ENCODE measurements at places on chromosomes 5 and 9.

- no peak for DNase-seq
Observed at GRCh38 chr5:171646102-171647042, 139.2 kb upstream of the SMIM23 start.

GRCh38 chr5:34867660-34868059, 28.7 kb downstream of the TTC23L start:
- no peak for DNase-seq

GRCh38 chr9:105393576-105394344, 54.1 kb upstream of the FSD1L start:
- no peak for DNase-seq

GRCh38 chr5:90983148-90983547, 400.0 kb downstream of the ARRDC3 start:
- no peak for DNase-seq

DNA sequence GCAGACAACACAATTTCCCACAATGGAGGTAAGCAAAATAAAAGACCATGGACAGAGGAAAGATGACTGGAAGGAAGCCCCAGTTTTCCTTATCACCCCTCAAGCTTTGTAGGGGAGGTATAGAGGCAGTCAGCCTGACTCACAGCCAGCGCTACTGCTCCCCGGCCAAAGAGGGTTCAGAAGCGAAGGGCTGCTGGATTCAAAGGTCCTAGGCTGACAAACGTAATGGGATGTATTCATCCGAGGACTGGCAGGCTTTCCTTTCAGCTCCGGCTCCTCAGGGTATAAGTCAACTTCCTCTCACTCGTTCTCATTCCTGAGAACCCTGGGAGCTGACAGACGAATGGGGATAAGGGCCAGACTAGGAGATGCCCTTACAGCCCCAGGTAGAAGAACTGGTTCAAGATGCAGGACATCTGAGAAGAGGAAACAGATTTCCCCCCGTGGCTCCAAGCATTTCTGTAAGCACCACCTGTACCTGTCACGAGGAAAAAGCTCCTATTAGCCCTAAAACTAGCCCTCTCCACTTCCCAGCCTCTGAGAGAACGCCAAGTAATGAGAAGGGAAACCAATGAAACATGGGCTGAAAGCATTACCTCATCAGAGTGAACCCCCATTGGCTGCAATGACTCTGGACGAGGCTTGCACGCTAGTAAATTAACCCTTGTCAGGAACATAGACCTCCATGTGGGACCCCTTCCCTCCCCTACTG, 22.1 kb upstream of the FAM13B start:
- DNase-seq, result no peak

GRCh38 chr5:131536850-131537448, 98.1 kb downstream of the RAPGEF6 start:
- no peak for DNase-seq

GRCh38 chr5:180670586-180671359, 21.4 kb upstream of the FLT4 start:
- no peak for DNase-seq

DNA sequence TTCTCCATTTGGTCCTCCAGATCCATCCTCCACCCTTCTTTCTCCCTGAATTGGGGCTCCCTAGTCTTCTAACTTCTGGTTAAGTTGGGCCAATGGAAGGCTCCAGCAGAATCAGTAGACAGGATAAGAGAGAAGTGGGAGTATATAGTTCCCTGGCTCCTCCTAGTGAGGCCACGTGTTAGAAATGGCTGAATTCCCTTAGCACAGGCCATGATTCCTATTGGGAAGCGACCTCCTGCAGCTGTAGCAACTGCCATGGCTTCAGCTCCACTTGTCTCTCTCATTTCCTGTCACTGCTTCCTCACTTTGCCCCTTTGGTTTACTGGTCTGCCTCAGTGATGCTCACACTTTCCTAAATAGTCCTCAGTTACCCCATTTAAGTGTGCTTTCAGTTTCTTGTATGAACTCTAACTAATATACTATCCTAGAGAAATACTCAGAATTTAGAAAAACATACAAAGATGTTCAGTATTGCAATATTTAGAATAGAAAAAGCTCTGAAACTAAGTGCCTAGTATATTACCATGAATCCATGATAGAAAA, 104.8 kb upstream of the SMARCA2 start:
- DNase-seq, result no peak

- peak; percentile 14 for DNase-seq
Observed at GRCh38 chr9:83199240-83199639, 136.3 kb upstream of the RASEF start.

GRCh38 chr5:64269164-64269563, 103.5 kb downstream of the RNF180 start:
- no peak for DNase-seq

DNA sequence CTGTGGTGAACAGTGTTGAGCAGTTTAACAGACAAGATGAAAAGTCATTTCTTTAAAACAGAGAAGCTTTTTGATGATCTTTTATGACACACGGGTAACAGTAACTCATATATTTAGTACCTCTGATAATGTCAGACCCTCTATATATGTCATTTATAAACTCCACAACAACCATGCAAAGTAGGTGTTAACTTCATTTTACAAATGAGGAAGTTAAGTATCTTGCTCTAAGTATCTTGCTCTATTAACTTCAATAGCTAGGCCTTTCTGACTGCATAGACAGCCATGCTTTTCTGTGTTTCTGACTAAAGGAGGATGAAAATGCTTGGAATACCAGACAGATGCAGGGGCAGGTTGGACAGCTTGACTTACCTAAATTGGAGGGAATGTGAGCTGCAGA, 1.8 kb downstream of the NUDT2 start:
- no peak for DNase-seq

GRCh38 chr9:132169672-132170392, 8.0 kb downstream of the NTNG2 start:
- peak; percentile 52 for DNase-seq

- no peak for DNase-seq
Observed at GRCh38 chr9:77854258-77854915, 177.2 kb downstream of the GNAQ start.

- no peak for DNase-seq
Observed at GRCh38 chr5:164741376-164741775, 1236.0 kb downstream of the MAT2B start.

DNA sequence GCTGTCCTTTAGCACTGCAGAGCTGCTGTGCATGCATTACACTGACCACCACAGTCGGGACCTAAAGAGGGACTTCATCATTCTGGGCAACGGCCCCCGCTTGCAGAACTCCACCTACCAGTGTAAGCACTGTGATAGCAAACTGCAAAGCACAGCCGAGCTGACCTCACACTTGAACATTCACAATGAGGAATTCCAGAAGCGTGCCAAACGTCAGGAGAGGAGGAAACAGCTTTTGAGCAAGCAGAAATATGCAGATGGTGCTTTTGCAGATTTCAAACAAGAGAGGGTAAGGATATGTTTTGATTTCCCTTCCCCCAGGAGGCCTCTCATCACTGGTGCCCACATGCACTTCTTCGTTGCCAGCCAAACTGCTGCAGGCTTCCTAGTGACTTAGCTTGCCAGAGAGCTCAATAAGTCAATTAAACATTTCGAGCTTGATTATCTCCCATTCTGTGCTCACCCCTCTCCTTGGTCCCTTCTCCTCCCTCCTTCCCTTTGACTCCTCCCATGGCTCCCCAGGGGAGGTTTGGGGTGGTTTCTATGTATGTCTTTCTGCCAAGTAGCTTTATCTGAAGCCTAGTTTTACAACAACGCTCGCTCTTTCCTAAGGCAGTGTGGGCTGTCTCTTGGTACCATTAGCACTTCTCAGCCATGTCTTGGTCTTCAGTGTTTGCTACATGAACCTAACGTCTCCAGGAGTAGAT, 66.7 kb downstream of the ZNF462 start:
- no peak for DNase-seq

DNA sequence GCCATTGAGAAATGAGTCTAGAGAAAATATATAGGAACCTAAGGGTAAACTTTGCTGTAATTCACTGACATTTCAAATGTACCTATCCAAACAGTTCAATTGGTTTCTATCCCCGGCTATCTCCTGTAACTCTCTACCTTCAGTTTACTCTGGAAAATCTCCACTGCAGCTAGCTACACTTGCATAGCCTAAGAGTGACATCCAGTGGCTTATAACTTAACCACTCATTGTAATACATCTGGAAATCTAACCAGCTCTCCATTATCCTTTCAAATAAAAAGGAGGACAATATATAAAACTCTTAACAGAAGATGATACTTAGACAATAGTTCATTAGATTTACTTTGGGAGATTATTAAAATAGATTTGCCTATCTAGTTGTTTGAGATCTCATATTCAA, 35.3 kb upstream of the SPDL1 start:
- DNase-seq, result no peak

DNA sequence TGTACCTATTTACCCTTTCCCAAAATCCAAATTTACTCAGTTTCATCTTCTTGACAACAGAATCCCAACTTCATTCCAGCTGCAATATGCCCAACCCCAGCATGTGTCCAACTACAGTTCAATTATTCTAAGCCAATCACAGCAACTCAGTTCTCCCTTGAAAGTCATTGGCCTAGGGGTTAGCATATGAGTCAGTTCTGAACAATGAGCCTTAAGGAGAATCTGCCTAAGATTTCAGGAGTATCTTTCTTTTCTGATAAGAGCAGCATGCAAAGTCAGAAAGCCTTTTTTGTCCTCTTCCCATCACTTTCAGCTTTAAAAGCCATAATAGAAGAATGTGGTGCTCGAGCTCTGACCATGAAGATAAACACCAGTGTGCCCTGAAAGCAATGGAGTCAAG, 44.4 kb upstream of the RASGRF2 start:
- DNase-seq, result no peak

- no peak for DNase-seq
Observed at GRCh38 chr5:142597546-142598337, 88.1 kb downstream of the FGF1 start.

- DNase-seq, result no peak
Observed at GRCh38 chr5:110203661-110204060, 513.9 kb downstream of the MAN2A1 start.

GRCh38 chr9:33041432-33042188, 16.5 kb downstream of the DNAJA1 start:
- DNase-seq, result no peak

- DNase-seq, result no peak
Observed at GRCh38 chr5:140213370-140213983, 38.5 kb downstream of the CYSTM1 start.

DNA sequence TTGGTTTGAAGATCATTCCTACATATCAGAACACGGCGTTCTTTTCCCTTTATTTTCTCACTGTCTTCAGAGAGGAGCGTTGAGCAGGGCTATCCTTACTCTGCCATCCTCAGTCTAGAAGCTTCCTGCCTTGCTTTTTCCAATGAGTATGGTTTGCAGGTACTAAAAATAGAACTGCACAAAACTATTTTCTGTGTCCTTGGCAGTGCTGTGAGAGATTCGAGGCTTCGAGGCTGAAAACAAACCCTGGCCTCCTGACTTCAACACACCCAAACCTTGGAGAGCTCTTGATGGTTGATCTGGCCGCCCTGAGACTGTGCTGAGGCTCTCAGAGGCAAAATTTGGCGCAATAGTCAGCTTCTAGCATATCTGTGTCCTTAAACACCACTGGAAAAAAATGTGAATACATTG, 78.9 kb downstream of the GOLPH3 start:
- no peak for DNase-seq

GRCh38 chr5:140266471-140267200, 36.3 kb downstream of the PFDN1 start:
- no peak for DNase-seq

GRCh38 chr9:96661711-96662110, 6.6 kb upstream of the PRXL2C start:
- no peak for DNase-seq

- DNase-seq, result no peak
Observed at GRCh38 chr5:10536931-10537579, 26.8 kb upstream of the ANKRD33B start.

- no peak for DNase-seq
Observed at GRCh38 chr5:172771439-172772111, 580 bp upstream of the DUSP1 start.

- DNase-seq, result no peak
Observed at GRCh38 chr5:8660133-8660893, 791.4 kb downstream of the MTRR start.

DNA sequence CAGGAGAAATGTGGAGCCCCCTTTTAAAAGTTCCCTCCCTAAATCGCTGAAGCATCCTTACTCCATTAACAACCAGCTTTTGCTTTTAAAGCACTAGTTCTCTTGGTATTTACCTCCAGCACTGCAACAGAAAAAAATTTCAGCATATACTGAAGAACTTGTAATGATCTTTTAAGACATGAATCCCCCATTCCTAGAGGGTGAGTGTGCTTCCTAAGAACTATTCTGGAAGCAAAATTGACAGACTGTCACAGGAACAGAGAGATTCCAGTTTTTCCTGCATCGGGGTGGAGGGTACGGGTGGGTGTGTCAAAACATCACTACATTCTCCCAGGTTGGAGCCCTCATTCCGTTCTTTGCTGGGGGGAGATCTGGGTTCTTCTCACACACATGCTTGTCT, 151.9 kb downstream of the EBF1 start:
- no peak for DNase-seq

GRCh38 chr9:81073821-81074220, 615.5 kb downstream of the TLE1 start:
- DNase-seq, result no peak

DNA sequence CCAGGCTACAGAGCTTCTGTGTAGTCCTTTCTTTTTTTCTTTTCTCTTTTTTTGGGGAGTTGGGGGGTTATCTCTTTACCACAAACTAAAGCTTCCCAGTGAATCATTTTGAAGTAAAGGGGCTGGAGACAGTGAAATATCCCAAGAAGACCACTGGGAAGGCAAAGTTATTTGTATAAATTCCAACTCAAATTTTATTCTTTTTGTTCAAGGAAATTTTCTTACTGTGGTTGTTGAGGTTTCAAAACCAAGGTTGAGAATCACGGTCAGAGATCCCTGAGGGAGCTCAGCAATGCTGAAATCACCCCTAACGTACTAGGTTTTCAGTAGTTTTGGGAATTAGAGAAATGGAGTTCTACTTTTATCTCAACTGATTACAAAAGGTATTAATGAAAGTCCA, 175.7 kb downstream of the ARHGEF28 start:
- no peak for DNase-seq

GRCh38 chr5:149432911-149433401, 53.9 kb upstream of the IL17B start:
- DNase-seq, result no peak

GRCh38 chr5:169805937-169806700, 169.0 kb downstream of the DOCK2 start:
- DNase-seq, result no peak

GRCh38 chr5:142404046-142404477, 79.2 kb upstream of the SPRY4 start:
- no peak for DNase-seq

- no peak for DNase-seq
Observed at GRCh38 chr5:134114886-134115805, 665 bp downstream of the TCF7 start.

DNA sequence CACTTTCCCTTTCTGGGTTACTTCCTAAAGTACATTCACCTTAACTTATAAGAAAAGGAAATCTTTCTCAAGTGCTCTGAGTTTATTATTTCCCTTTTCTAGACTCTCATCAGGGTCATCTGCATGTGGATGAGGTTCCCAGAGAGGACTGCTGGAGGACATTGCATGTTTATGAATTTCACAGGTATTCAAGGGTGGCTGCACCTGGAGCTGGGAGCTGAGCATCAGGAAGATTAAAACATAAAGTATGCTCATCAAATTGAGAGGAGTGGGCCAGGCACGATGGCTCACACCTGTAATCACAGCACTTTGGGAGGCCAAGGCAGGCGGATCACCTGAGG, 34.7 kb upstream of the PLIN2 start:
- no peak for DNase-seq

Data from NCI-H510A (cell line).